Chondrocyte (in vitro differentiated cells): ENCODE measurements at places on chromosomes 12 and 14. TPM values are rescaled to one million over a fixed set of nuclear protein-coding genes. Genes with fewer than 3 reads are reported as not detected.

DNA sequence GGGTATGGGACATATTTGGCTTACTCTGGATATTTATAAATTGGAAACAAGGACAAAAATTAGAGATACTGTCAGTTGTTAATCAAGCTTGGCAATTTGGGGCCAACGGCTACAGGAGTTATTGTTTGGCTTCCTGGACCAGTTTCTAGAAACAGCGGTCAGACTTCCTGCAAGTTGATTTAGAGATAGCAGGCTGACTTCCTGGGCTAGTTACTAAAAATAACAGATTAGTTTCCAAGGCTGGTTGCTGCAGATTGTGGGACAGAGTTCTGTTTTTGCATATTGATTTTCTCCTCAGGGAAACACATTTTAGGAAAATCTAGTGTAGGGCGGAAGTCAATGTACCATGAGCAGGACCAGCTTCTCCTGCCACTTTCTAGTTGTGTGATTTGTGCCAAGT, 144.0 kb upstream of the TMPO start:
- no peaks in the 10 kb centered on the region for H3K36me3 ChIP-seq
- H3K4me1 ChIP-seq, result no peaks in the 10 kb centered on the region
- no peak overlapping the region for H3K4me3 ChIP-seq
- no peak for DNase-seq
- H3K27ac ChIP-seq, result no peak overlapping the region
- H3K27me3 ChIP-seq, result peaks cover 21% of the 10 kb centered on the region

DNA sequence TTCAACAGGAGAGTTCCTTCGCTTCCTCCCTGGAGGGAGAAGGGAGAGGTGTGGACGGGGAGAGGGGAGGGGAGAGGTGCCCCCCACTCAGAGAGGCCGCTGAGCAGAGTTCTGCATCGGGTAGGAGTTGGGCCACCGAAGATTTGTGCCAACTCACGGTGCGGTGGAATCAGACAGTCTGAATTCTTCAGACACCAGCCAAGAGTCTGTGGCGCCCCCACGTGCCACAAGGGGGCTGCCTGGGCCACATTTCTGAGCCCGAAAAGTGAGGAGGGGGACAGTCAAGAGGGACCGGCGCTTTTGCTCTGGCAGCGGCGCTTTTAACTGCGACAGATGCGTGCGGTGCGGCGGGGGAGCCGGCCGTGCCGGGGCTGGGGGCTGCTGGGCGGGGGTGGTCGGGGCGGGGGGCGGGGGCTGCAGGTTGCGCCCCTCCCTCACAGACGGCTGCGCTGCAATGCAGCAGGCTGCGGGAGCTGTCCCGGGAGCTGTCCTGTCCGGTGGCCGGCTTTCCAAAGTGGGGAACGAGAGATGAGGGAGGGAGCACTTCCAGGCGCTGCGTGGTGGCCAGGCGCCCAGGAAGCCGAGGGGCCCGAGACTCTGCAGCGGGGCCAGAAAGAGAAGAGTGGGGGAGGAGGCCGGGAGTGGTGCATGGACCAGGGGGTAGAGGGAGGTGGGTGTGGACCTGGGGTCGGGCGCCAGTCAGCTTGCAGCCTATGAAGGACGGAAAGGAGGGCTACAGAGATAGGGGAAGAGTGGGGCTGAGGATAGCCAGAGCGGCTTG, 975 bp upstream of the RTL1 start:
- peak; percentile 76 for DNase-seq
- peak overlapping the region; percentile 76 for H3K4me3 ChIP-seq
- peaks cover 2% of the 10 kb centered on the region for H3K36me3 ChIP-seq
- peaks cover 24% of the 10 kb centered on the region for H3K4me1 ChIP-seq
- H3K27ac ChIP-seq, result no peak overlapping the region
- H3K27me3 ChIP-seq, result peaks cover 60% of the 10 kb centered on the region

DNA sequence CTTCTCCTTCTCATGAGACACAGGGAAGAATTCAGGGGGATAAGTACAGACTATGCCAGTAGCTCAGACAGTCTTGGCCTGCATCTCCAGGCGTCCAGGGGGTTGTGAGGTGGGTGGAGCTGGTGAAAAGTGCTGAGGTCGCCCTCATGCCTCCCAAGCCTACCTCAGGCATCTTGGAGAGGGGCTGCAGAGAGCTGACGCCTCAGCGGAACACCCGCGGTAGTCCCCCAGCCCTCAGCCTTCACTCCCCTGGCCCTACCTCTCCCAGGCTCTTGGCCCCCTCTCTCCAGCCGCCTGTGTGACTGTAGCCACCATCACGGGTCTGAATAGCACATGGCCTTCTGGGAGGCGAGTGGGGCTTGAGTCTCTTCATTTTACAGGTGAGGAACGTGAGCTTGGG, 59.8 kb upstream of the DLK1 start:
- H3K36me3 ChIP-seq, result peaks cover 2% of the 10 kb centered on the region
- no peak overlapping the region for H3K27ac ChIP-seq
- H3K27me3 ChIP-seq, result peaks cover 19% of the 10 kb centered on the region
- H3K4me3 ChIP-seq, result no peak overlapping the region
- no peaks in the 10 kb centered on the region for H3K4me1 ChIP-seq

DNA sequence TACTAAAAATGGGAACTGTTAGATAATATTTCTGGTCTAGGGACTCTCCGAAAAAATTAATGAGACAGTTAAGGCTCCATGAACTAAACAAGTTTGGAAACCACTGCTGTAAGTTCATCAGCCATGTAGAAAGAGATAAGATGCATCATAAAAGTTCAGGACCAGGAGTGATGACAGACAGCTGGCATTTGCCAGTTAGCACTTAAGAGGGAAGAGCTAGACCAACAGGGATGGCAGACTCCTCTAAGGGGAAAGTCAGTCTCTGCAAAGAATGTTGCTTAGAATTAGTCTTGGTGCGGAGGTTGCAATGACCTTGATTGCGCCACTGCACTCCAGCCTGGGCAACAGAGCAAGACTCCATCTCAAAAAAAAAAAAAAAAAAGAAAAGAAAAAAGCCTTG, 129.4 kb downstream of the SYNE2 start:
- no peaks in the 10 kb centered on the region for H3K27me3 ChIP-seq
- DNase-seq, result no peak
- H3K4me1 ChIP-seq, result no peaks in the 10 kb centered on the region
- no peaks in the 10 kb centered on the region for H3K36me3 ChIP-seq
- H3K4me3 ChIP-seq, result no peak overlapping the region
- H3K27ac ChIP-seq, result no peak overlapping the region

GRCh38 chr14:97411938-97412612, 614.9 kb downstream of the VRK1 start:
- no peak overlapping the region for H3K4me3 ChIP-seq
- H3K27ac ChIP-seq, result no peak overlapping the region

GRCh38 chr12:93526786-93527428, 45.6 kb upstream of the SOCS2 start:
- no peak for DNase-seq
- peaks cover 16% of the 10 kb centered on the region for H3K4me1 ChIP-seq
- no peak overlapping the region for H3K4me3 ChIP-seq
- no peaks in the 10 kb centered on the region for H3K27me3 ChIP-seq

GRCh38 chr12:128864516-128865186, 11.4 kb downstream of the GLT1D1 start:
- H3K27me3 ChIP-seq, result peaks cover 4% of the 10 kb centered on the region
- H3K4me1 ChIP-seq, result no peaks in the 10 kb centered on the region
- no peak overlapping the region for H3K4me3 ChIP-seq
- no peak overlapping the region for H3K27ac ChIP-seq

DNA sequence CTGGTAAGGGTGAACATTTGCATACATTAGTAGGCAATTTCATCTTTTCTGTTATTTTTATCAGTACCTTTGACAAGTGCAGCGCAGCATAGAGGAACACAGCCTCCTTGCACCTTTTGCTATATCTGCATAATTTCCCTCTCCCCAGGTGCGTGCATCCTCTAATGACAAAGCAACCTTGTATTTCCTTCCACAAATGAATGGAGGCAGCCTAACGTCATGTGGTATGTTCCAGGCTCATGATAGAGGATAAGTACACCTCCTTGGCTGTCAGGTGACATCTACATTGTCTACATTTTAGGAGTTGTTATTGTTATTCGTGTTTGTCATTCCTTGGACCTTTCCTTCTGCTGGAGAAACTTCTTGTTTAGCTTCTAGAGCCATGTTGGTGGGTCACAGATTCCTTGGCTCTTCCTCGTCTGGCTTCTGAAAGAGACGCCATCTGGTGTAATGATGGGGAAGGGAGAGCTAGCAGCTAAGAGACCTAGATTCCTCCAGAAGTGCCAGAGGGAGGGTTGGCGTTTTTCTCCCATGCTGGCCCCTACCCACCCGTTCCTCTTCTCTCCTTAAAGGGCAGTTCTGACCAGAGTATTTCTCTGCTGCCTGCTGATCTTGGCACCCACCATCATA, 37.0 kb downstream of the EVL start:
- no peaks in the 10 kb centered on the region for H3K27me3 ChIP-seq
- H3K27ac ChIP-seq, result peak overlapping the region; percentile 95
- peaks cover 4% of the 10 kb centered on the region for H3K36me3 ChIP-seq

DNA sequence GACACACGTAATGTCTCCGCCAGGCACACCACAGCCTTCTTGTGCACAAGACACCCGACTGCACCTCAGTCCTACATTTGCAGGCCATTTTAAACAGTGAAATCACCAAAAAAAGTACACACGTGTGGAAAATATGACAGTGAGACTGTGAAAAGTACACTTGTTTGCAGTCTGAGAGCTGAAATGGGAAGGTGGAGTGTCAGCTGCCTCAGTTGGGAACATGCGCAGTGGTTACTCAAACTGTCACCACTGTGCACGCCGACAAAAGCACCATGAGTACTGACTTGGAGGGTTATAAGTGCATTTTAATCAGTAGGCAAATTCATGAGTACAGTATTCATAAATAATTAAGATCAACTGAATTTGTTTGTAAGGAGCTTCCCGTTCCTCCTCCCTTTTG, 15.8 kb downstream of the VPS33A start:
- H3K4me3 ChIP-seq, result no peak overlapping the region
- H3K36me3 ChIP-seq, result peaks cover 19% of the 10 kb centered on the region
- no peaks in the 10 kb centered on the region for H3K27me3 ChIP-seq
- no peak for DNase-seq
- no peak overlapping the region for H3K27ac ChIP-seq

The OTOGL gene
- total RNA-seq, result 0.25 to 0.92 TPM in 2 of 3 replicates, not detected in the other

The GPRC5A gene
- 8.1 to 13.1 TPM (median 10.5 TPM) in 3 replicates for total RNA-seq

DNA sequence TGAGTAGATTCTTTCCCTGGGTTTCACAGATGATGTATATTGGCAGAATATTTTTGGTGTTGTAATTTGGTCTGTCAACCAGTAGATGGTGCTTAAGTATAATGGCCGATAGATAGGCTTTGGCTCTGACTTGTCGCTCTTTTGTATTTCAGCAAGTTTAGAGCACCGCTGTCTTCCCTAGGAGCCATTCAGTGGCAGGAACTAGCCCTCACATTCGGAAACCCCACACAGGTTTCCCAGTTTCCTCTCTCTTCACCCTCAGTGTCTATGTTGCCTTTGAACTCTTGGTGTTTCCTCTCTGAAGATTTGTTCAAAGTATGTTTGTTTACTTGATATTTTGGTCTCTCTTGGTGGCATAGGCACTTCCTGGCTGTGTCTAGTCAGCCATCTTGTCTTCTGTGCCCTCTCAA, 102.2 kb downstream of the GPHN start:
- peaks cover 2% of the 10 kb centered on the region for H3K36me3 ChIP-seq
- H3K4me3 ChIP-seq, result no peak overlapping the region
- H3K27me3 ChIP-seq, result no peaks in the 10 kb centered on the region
- no peak for DNase-seq

- no peaks in the 10 kb centered on the region for H3K27me3 ChIP-seq
- no peak overlapping the region for H3K4me3 ChIP-seq
Observed at GRCh38 chr12:751192-751998, 984 bp upstream of the WNK1 start.

DNA sequence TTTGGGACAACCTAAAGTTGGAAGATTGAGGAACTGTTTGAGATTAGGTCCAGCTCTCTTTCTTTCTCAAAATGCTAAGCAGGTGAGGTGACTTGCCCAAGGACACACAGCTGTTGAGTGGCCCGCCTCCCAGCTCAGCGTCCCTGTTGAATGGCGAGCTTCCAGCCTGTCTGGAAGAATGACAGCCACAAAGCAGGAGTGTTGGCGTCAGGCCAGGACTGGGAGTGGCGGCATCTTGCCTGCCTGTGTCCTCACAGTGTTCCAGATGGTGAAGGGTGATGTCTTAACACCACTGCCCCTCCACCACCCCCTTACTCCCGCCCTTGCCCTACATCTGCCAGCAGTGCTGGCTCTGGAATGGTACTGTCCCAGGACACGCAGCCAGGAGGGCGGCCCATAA, 4.4 kb upstream of the CEBPE start:
- H3K36me3 ChIP-seq, result no peaks in the 10 kb centered on the region
- H3K4me1 ChIP-seq, result peaks cover 9% of the 10 kb centered on the region
- no peak overlapping the region for H3K27ac ChIP-seq

The RAN gene
- 509 to 544 TPM (median 519 TPM) in 3 replicates for total RNA-seq

The NELL2 gene
- not detected in 3 replicates for total RNA-seq

The SMIM41 gene
- not detected in 3 replicates for total RNA-seq

The NOPCHAP1 gene
- total RNA-seq, result 11.1 to 11.8 TPM (median 11.5 TPM) in 3 replicates

DNA sequence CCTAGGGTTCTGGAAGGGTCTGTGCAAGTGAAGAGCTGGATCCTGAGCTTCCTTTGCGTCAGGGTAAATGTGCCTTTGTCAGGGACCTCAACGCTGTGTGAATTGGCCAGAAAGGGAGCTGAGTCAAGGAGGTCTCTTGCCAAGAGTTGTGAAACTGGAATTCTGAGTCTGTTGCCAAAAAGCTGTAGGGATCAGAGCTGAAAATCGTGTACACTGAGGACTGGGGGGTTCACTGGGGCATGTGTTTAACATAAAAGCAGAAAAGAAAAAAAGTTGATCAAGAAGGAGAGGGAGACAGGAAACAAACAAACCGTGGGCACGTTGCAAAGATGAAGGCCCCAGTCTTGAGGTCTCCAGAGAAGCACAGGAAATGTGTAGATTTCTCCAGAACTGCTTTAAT, 1081.5 kb downstream of the VRK1 start:
- H3K4me1 ChIP-seq, result no peaks in the 10 kb centered on the region

DNA sequence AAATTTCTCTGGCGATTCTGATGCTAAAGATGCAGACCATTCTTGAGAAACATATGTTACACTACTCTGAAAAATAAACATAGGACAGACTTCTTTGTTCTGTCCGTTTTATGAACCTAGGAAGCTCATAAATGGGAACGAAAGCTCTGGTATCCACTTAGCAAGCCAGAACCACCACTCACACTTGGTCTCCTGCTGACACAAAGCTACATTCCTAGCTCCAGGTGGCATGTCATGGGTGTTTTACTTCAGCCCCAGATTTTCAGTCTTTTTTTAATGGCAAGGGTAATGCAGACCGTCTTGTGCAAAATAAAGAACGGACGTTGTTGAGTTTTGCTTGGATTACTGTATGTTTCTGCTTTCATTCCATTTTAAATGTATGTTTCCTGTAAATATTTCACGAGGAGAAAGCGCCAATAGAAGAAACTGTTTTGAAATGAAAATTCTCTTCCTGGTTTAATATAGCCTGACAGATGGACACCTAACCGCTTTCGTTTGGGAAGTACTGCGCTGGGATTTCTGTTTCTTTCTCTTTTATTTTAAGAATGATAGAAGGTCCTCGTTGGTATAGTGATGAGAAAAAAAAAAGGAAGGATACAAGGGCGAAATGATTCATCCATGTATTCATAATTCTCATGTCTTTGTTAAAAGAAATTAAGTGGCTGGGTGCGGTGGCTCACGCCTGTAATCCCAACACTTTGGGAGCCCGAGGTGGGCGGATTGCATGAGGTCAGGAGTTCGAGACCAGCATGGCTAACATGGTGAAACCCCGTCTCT, 871 bp upstream of the COQ5 start:
- peaks cover 23% of the 10 kb centered on the region for H3K4me1 ChIP-seq
- peak overlapping the region; percentile 100 for H3K27ac ChIP-seq
- no peaks in the 10 kb centered on the region for H3K27me3 ChIP-seq

GRCh38 chr12:130478786-130479185, 141.1 kb downstream of the PIWIL1 start:
- no peak for DNase-seq
- no peak overlapping the region for H3K27ac ChIP-seq
- no peaks in the 10 kb centered on the region for H3K36me3 ChIP-seq
- H3K4me1 ChIP-seq, result no peaks in the 10 kb centered on the region

GRCh38 chr14:21182166-21182565, 26.3 kb upstream of the OR5AU1 start:
- peak overlapping the region; percentile 23 for H3K27ac ChIP-seq
- H3K27me3 ChIP-seq, result peaks cover 7% of the 10 kb centered on the region
- H3K4me3 ChIP-seq, result no peak overlapping the region
- peaks cover 6% of the 10 kb centered on the region for H3K36me3 ChIP-seq
- no peak for DNase-seq
